RWPE2 (cell line): ENCODE measurements at places on chromosomes 1 and 21.

DNA sequence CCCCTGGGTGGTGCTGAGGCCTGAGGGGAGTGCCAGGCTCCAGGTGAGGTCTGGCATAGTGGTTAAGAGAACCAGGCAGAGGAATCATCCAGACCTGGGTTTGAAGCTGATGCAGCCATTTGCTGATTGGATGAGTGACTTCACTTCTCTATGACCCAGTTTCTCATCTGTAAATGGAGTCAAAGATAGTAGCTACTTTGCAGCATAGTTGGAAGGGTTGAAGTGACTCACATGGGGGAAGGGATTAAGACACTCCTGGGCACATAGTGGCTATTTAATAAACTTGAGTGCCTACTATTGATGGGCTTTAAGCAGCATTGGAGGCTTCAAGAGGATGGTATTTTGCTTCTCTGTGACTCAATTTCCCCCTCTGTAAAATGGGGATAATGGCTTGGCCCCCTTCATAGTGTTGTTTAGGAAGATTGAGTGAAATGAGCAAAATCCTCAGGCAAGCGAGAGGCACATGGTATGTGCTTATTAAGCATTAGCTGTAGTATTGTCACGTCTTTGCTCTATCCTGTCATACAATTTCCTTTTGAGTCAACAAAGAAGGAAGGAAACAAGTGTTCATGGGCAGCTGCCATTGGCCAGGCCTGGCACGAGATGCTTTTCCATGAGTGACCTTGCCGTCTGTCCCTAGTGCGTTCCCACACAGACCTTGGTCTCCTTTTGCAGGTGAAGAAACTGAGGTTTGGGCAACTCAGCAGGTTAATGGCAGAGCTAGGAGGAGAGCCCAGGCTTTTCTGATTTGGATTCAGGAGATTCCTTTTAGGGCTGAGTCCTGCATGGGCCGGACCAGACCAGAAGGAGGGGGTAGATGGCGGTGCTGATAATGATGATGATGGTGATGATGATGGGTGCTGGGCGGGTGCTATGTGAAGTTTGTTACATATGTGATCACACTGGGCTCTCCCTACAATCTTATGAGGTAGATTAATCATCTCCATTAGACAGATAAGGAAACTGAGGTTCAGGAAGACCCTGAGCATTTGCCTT, 131.1 kb upstream of the WNT4 start:
- DNase-seq, result no peak

DNA sequence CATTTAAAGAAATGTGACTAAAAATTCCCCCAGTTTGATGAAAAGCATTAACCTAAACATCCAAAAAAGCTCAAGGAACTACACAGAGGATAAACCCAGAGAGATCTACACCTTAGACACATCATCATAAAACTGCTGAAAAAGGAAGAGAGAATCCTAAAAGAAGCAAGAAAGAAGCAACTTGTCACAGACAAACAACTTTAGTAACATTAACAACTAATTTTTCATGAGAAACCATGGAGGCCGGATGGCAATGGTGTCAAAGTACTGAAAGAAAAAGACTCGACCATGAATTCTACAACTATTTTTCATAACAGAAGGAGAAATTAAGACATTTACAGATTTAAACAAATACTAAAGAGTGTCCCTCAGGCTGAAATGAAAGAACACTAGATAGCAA, 17.7 kb downstream of the ZNF644 start:
- DNase-seq, result no peak

DNA sequence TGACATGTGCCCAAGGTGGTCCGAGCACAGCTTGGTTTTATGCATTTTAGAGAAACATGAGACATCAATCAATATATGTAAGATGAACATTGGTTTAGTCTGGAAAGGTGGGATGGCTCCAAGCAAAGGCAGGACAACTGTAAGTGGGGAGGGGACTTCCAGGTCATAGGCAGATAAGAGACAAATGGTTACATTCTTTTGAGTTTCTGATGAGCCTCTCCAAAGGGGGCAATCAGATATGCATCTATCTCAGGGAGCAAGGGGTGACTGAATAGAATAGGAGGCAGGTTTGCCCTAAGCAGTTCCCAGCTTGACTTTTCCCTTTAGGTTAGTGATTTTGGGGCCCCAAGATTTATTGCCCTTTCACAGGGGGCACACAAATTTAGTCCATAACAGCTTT, 94.2 kb upstream of the COA6 start:
- no peak for DNase-seq

- no peak for DNase-seq
Observed at GRCh38 chr1:11893907-11894251, 32.3 kb downstream of the KIAA2013 start.

- DNase-seq, result no peak
Observed at GRCh38 chr1:201050515-201051277, 27.2 kb upstream of the KIF21B start.

DNA sequence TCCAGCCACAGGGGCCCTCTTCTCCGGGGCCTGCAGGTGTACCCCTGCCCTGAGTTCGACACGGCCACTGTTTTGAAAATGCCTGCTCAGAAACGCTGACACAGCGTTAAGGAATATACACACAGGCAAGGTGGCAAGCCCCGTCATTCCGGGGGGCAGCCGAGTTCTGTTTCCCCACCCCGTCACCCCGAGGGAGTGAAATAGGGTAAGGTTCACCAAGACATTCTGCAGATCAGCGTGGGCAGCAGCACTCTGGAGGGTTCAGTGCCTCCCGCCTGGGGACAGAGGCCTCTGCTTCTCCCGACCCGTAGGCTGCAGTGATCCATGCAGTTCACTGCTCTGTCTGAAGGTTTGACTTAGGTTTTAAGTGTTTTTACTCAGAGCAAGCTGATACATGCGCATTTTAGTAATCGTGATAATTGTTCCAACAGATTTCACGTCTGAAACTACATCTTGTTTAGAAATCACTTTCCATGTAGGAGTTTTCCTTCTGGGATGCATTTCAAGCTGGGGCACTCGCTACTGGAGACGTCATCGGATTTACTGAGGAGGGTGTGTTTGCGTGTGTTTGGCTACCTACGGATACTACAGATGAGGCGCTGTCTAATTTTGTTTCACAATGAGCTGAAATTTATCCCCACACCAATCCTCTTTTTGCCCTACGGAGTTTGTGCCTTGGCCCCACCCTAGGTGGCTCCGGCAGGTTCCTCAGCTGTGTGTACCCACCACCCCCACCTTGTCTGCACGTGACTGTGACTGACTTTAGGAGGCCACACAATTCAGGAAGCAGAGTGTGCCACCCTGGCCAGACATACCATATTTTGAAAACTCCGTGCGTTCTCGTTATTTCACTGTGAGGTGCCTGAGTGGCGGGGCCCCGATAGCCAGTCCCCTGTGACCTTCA, 63.5 kb downstream of the AGPAT3 start:
- DNase-seq, result no peak

DNA sequence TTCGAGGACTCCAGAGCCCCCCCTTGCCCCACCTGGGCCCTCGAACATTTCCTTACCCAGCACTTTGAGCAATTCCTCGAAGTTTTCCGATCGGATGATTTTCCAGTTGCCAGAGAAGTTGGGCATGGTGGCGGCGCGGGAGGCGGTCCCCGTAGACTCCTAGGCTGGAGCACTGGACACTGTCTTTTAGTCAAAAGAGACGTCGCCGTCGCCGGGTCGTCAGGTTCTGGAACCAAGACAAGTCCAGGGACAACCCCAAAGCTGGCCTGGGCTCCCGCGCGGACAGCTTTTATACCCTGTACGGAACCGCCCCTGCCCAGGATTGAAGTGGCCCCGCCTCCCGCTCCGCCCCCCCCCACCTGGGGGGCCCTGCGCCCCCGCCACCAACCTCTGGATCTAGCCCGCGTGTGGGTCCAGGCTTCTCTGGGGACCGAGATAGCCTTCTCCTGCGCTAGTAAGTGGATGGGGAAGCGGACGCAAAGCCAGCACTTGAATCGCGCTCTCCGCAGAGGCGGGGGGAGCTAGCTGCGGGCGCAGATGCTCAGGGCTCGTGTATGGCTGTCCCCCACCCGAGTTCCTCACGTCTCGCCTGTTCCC, at the start of gene CRABP2:
Gene CRABP2 (minus strand): TSS at position 263 of the 597 bp plus-strand sequence. CDS start 137 bp downstream, at position 126.
- DNase-seq, result no peak

GRCh38 chr1:121444096-121444495, 259.3 kb downstream of the SRGAP2C start:
- no peak for DNase-seq

GRCh38 chr1:112546076-112546475, 37.3 kb downstream of the WNT2B start:
- DNase-seq, result no peak

DNA sequence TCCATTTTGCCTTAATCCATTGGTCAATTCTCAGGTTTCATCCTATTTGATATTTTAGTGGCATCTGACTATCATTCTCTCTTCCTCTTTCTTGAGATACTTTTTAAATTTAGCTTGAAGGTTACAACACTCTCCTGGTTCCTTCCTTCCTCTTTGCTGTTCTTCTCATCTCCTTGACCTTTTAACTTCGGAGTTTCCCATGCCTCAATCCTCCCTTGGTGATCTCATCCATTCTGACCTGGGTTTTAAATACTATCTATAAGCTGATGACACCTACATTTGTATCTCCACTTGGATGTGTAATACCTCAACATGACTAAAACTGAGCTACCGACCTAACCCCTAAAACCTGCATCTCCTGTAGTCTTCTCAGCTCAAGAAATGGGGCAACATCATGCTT, 4.8 kb upstream of the ZNF687 start:
- DNase-seq, result no peak

DNA sequence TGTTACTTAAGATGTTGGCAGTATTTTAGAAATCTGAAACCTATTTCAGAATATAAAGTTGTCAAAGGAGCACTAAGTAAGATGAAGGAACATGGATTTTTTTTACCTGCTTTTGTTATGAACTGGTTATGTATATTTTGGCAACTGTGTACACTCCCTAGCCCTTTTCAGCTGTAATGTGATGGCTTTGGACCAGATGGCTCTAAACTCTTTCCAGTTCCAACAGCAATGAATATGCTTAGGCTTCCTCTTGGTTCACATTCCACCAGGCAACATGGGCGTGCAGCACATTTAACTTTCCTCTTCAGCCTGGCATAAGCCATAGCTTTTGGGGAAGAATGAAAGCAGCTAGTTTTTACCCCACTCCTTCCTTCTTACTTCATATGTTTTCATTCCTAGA, 95.6 kb upstream of the ADAMTS5 start:
- no peak for DNase-seq

- DNase-seq, result no peak
Observed at GRCh38 chr1:184866991-184867788, 107.1 kb downstream of the NIBAN1 start.

- no peak for DNase-seq
Observed at GRCh38 chr1:200035956-200036618, 8.6 kb downstream of the NR5A2 start.

GRCh38 chr1:26693599-26694572, 1.9 kb upstream of the ARID1A start:
- no peak for DNase-seq

GRCh38 chr1:12097321-12097720, 34.2 kb downstream of the TNFRSF8 start:
- no peak for DNase-seq

- DNase-seq, result no peak
Observed at GRCh38 chr1:7403265-7404045, 367.6 kb upstream of the VAMP3 start.

GRCh38 chr1:191290441-191290840, 812.8 kb upstream of the BRINP3 start:
- DNase-seq, result no peak

- no peak for DNase-seq
Observed at GRCh38 chr1:203048555-203049051, 22.3 kb downstream of the PPFIA4 start.

- no peak for DNase-seq
Observed at GRCh38 chr1:110412576-110412975, 5.1 kb upstream of the LAMTOR5 start.

DNA sequence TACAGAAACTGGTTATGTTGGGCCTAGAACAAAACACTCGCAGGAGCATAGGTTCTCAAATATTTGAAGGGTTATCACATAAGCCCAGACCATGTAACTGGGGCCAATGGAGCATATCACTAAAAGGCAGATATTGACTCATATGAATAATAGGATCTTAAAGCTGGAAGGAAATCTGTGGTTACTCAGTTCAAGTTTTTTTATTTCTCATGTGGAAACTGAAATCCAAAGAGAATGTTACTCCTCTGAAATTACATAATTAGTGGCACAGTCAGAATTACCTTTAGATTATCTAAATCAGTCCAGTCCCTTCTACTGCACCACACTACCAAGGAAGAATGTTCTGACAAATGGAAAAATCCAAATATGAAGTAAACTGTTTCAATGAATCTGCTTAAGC, 12.0 kb downstream of the SLAMF8 start:
- no peak for DNase-seq

- no peak for DNase-seq
Observed at GRCh38 chr1:160952129-160952510, 2.5 kb downstream of the ITLN2 start.

- DNase-seq, result peak; percentile 93
Observed at GRCh38 chr1:26723013-26723991, 27.5 kb downstream of the ARID1A start.

DNA sequence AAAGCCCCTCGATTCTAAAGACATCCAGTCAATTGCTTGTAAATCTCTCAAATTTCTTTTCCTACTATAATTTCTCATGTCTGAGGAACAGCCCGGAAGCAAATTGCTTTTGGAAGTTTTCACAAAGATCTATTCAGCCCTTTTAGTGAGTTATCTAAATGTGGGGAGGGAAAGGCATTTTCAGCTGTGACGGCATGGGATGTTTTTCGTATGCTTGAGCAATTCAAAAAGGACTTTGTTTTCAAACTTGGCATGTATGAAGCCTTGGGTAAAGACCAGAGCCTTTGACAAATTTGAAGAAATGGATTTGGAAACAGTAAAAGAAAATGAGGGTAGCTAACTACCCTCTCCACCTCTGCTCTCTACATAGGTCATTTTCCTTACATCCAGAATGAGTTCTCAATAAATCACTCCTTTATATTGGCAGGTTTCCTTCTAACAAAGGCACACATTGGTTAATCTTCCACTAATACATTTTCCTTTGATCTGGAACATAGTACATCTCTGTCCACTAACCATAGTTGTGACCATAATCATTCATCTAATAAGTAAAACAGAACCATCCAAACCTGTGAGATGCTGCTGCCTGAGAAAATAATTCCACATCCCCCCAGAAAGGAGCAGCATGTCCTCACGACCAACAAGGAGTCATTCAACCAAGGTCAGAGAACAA, 66.1 kb upstream of the ADAM30 start:
- no peak for DNase-seq

GRCh38 chr1:63005812-63006211, 221.9 kb downstream of the ATG4C start:
- no peak for DNase-seq

DNA sequence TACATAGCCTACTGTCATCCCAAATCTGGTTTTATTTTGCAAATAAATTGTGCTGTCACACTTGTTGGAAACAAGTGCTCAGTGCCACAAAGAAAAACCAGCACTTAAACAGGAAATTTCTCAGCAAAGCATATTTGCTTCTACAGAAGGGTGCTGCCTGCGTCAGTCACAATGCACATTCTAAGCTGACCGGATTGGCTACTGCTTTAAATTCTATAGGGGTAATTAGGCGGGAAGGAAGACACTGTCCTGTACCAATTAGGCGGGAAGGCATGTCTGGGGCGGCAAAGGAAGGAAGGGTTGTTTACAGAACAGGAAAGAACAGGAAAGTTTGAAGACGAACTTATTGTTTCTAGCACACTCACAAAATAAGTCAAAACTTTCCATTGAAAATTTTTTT, 2.8 kb downstream of the IFI16 start:
- DNase-seq, result no peak

- DNase-seq, result peak; percentile 34
Observed at GRCh38 chr1:53636621-53637171, 102.3 kb downstream of the GLIS1 start.
